NCI-H1105 (cell line): ENCODE measurements at places on chromosomes 3 and 15.
A peak's percentile ranks its signal among the peaks of the same experiment; 100 is the strongest.

GRCh38 chr3:32880225-32880624 lies 62.4 kb downstream of the TRIM71 start:
- DNase-seq = no peak

DNA sequence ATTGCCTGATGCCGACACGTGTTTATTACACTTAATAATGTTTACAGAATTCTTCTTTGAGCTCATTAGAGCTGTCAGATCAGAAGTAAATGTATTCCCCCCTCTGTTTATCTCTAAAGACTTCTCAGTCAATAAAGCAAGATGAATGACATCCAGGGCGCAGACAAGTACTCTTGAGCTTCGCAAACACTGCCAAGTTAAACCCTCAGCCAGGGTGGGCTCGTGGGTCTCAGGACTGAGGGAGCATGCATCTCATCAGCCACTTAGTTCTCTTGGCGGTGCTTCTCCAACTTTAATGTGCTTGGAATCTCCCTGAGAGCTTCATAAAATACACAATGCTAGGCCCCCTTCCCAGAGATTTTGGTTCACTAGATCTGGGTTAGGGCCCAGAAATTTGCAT lies 333.9 kb upstream of the THRB start:
- DNase-seq = peak; percentile 49

DNA sequence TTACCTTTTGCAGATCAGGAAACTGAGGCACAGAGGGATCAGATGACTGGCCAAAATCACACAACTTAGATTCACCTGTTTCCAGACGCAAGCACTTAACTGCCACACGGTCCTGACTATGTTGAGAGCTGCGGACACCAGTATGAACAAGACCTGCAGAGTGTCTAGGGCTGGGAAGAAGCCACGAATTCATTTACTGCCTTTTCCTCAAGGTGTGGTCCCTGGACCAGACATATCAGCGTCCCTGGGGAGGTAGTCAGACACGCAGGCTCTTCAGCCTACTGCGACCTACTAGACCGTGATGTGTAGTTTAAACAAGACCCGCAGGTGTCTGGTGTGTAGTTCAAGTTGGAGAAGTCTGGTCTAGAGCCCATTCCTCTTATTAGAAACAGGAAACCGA lies 541 bp upstream of the SLC6A11 start:
- DNase-seq = no peak

GRCh38 chr15:74773731-74774252 lies 8.1 kb upstream of the CSK start:
- DNase-seq = no peak

DNA sequence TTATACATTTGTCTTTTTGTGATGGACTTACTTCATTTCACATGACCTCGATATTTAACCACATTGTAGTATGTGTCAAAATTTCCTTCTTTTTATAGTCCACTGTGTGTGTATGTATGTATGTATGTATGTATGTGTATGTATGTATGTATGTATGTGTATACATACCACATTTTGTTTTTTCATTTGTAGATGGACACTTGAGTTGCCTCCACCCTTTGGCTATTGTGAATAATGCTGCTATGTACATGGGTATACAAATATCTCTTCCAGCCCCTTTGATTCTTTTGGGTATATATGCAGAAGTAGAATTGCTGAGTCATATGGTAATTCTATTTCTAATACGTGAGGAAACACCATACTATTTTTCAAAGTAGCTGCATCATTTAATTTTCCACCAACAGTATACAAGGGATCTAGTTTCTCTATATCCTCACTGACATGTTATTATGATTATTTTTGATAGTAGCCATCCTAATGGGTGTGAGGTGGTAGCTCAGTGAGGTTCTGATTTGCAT lies 228.2 kb downstream of the OPA1 start:
- no peak for DNase-seq

DNA sequence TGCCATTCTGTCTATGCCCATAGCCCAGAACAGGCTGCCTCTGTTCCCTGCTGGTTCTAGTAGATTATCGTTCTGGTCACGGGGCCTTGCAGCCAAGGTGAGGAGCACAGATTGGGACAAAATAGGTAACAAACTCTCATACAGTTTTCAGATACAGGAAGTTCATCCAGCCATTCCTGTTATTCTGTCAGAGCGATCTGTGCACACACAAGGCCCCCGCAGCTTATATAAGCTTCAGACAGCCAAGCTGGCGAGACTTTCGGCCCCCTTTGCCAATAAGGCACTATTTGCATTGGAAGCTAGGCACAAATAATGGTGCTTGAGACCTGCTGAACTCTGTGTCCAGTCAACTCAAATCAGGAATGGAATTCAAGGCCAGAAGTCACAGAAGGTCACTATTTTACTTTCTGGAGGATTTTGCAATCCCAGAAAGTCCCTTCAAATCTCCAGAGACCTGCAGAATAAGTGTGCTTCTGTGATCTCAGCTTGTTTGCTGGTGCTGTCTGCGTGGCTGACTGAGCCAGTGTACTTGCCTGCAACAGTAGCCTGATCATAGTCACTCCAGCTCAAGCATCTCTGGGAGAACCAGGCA lies 69.4 kb downstream of the BFSP2 start:
- no peak for DNase-seq

GRCh38 chr3:131174752-131175151 lies 148.1 kb downstream of the NEK11 start:
- no peak for DNase-seq

GRCh38 chr3:121598564-121598963 lies 5.4 kb downstream of the FBXO40 start:
- no peak for DNase-seq

DNA sequence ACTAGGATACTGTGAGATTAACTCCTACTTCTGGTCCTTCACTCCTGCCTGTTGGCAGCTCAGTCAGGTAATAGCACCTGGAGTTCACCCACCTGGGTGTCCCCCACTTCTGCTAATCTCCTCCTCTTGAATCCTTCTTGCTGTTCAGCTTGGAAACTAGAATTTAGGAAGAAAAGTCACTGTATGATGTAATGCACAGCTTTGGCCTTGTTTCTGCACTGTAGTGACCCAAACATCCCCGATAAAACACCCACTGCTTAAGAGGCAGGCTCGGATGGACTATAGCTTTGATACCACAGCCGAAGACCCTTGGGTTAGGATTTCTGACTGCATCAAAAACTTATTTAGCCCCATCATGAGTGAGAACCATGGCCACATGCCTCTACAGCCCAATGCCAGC lies 24.8 kb downstream of the STARD5 start:
- no peak for DNase-seq

DNA sequence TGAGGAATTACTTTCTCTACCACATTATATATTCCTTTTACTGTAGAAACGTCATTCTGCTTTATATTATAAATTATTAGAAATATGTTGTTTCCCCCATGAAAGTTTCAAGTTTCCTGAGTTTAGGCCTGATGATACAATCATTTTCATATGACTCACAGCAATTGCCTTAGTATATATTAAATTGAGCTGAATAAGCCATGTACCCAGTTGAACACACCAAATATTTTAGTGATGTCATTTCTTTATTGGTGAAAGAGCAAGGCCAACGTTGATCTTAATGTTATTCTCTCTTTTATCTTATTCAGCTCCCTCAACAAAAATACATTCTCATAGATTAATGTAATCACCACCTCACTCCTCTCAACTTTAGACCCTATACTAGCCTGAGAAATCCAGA lies 30.8 kb downstream of the B3GNT5 start:
- no peak for DNase-seq

- DNase-seq = no peak
These were observed 389.7 kb upstream of the MDFIC2 start for GRCh38 chr3:70702132-70702531.

GRCh38 chr3:135017003-135017893 lies 222.2 kb downstream of the EPHB1 start:
- DNase-seq = peak; percentile 84

GRCh38 chr3:50587806-50588758 lies 18.8 kb downstream of the HEMK1 start:
- no peak for DNase-seq

DNA sequence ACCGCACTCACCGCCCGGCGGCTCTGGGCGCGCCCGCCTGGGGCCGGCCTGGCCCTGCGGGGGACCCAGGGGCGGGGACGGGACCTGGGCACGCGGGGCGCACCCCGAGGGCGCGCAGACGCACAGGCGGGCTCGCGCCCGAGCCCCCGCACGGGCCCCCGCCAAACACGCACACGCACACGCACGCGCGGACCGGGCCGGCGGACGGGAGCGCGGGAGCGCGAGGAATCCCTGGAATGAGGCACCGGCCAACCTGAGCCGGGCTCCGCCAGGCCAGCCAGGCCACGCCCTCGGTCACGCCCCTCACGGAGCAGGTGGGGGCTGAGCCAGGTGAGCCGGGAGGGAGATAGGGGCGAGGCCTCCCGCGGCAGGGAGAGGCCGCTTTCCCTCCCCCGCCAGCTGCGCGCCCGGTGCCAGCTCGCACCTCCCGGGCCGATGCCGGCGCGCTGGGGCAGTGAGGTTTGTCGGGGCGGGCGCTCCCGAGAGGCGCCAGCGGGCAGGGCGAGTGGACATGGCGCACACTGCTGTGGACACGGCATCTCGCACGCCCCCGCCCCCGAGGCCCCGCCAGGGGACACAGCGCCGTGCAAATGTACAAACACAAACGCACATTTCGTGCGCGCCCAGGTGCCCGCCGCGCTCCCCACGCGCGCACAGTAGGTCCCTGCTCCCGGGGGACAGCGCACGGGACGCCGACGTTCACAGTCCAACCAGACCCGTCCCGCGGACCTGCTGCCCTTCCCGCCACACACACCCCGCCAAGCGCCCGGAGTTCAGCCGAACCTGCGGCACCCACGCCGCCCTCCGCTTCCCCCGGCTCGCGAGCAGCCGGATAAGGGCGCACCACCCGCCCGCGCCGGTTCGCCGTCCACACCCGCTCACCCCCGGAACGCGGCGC lies 75.9 kb upstream of the VGLL4 start:
- peak; percentile 64 for DNase-seq

DNA sequence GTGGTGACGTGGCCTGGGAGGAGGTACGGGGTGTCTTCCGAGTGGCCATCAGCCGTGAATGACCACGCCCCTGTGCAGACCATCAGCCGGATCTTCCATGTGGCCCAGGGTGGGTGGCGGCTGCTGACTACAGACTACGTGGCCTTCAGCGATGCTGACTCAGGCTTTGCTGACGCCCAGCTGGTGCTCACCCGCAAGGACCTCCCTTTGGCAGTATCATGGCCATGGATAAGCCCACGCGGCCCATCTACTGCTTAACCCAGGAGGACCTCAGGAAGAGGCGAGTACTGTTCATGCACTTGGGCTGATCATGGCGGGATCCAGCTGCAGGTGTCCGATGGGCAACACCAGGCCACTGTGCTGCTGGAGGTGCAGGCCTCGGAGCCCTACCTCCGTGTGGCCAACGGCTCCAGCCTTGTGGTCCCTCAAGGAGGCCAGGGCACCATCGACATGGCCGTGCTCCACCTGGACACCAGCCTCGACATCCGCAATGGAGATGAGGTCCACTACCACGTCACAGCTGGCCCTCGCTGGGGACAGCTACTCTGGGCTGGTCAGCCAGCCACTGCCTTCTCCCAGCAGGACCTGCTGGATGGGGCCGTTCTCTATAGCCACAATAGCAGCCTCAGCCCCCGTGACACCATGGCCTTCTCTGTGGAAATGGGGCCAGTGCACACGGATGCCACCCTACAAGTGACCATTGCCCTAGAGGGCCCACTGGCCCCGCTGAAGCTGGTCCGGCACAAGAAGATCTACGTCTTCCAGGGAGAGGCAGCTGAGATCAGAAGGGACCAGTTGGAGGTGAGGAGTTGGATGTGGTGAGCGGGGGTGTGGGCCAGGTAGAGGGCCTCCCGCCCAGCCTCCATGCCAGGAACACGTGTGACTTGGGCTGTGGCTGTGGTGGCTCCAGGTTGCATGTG lies 178.4 kb downstream of the TBC1D2B start:
- DNase-seq = no peak

DNA sequence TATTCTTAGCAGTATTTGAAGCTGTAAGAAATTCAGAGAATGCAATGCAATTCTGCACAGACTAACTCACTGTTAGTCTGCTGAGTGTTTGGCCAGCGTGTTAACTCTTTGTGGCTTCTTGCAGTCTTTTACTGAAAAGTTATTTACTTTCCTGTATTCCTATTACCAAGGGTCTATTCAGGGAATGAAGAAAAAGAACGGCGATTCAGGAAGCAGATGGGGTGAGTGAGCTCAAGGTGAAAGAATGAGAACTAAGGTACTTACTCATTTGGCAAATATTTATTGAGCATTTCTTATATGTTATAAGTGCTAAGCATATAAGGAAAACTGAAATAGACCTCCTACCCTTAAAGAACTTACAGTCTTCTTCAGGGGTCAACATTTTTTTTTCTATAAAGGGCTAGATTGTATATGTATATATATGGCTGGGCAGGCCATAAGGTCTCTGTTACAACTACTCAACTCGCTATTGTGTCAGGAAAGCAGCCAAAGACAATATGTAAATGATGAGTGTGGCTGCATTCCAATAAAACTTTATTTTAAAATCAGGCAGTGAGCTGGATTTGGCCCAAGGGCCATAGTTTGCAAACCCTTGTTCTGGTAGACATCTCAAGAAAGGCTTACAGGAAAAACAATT lies 271.9 kb upstream of the GADL1 start:
- no peak for DNase-seq

DNA sequence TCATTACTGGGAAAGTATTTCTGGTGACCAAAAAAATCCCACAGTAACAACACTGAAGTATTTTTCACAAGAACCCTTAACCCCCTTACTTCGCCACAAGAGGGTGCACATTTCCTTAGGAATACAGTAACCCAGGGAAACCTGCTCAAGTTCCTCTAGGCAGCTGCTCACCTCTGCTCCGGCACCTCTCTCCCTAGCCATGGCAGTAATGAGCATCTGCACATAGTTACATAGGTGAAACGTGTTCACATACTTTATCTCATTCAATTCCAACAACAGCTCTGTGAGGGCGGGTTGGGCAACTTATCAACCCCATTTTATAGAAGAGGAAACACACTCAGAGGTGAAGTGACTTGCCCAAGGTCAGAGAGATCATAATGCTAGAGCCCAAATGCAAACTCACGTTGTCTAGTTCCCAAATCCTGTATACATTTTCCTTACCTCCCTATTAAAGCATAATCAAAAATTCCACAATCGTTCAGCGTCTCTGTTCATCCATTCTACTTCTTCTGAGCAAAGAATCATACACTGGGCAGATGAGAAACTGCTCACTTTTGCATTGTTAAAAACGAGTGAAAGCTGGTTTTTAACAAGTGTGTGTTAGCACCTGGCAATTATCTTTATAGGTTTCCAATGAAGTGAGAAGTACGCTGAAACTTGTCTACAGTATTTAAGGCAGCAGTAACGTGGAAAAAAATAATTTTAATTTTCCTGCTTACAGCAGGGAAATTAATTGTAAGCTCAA lies 90.7 kb downstream of the IGF2BP2 start:
- peak; percentile 77 for DNase-seq
